ENCODE measurements at places on chromosomes 5 and 9. TPM values are rescaled to one million over a fixed set of nuclear protein-coding genes. Genes with fewer than 3 reads are reported as not detected.

The C9orf153 gene
- 0.22 TPM for total RNA-seq

The RASGRF2 gene
- total RNA-seq: 6.4 TPM

The SNCB gene
- not detected for total RNA-seq

The PAX5 gene
- not detected for total RNA-seq

The DMRT3 gene
- total RNA-seq: not detected

DNA sequence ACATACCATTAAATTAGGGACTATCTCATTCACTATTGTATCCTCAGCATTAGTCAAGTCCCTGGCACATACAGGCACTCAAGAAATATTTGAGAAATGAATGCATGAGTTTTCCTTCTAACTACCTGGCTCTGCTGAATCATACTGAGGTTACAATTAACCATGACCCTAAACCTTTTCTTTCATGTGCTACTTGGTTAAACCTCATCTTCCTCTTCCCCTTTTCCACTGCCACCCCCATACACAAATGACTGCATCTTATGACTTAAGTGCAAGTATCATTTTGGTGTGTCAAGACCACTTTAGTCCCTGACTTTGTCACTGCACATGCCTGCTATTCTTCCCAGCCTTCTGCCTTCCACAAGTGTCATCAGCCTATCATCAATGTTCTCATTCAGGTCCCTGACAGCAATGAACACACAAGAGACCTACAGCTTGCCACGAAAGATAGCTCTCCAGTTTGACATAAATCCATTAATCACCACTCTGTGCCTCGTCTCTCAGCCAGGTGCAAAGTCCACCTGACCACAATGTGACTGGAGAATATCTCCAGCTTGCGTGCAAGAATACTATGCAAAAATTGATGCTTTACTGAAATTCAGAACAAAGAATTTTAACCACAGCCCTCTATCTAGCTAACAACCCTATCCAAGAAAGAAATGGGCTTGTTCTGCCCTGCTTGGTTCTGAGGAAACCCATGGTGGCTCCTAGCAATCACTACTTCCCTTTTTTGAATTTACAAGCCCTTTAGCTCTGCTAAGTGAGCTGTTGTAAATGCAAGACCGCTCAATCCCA is 74.5 kb downstream of the MAPKAP1 start:
- no peak for DNase-seq

DNA sequence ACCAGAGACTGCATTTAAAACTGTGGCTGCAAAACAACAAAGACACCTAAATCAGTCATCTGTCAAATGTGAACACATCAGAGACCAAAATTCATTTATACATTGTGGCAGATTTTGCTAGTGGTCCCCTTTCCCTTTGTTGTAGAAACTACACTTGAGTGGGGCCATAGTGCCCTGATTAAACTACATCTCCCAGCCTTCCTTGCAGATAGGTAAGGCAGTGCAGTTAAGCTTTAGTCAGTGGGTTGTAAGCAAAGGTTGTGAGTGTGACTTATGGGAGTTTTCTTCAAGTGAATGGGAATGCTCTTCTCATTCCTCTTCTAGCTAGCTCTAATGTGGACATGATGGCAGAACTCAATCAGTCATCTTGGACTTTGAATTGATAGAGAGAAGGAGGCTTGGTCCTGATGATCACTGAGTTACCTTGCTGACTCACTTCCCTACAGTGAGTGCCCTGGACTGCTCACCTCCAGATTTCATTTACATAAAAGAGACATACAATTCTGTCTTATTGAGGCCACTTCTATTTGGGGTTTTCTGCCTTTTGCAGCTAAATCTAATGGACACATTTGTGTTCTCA is 35.2 kb upstream of the SPARC start:
- DNase-seq: no peak

Data from Right ventricle myocardium superior (tissue), 1 donor.